Pons (tissue), 1 donor: ENCODE measurements at places on chromosomes 1 and 21.

- DNase-seq = no peak
These were observed 16.7 kb upstream of the COL6A2 start for GRCh38 chr21:46081022-46081861.

DNA sequence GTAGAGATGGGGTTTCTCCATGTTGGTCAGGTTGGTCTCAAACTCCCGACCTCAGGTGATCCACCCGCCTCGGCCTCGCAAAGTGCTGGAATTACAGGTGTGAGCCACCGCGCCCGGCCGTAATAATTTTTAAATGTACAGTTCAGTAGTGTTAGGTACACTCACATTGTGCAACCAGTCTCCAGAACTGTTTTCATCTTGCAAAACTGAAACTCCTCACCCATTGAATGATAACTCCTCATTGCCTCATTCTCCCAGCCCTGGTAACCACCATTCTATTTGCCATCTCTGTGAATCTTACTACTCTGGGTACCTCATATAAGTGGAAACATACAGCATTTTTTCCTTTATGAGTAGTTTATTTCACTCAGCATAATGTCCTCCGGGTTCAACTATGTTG, 3.4 kb downstream of the NLRP3 start:
- DNase-seq = no peak

DNA sequence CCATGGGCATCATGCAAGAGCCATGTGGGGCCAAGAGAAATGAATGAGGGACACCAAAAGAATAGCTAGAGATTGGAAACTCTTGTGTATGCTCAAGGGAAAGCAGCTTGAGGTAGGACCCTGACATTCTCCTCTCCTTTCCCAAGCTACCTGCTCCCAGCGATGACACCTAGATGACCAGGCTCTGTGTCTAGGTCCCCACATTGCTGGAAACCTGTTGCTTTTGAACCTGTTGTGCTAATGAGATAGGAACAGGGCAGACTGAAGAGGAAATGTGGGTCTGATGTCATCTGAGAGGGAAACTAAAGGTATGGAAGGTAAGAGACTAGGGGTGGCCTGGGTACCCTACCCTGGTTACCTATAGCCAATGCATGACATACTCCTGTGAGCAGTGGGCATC, 1.8 kb downstream of the FMOD start:
- no peak for DNase-seq

DNA sequence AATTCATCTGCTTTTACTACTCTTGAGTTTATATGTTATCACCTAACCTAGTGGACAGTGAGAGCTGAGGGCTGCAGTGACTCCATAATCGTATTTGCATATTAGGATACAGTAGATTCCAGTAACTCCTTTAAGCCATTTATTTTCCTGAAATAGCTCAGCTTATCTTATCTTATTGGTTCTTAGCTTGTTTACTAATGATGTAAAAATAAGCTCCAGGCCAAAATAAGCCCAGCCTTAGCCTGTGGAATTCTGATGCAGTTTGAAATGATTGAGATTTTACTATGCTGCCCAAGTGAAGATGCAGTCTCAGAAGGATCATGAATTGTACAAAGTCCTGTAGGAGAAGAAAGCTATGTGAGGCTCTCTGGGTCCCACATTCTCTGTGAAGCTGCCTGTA, 18.1 kb downstream of the ATP1A1 start:
- DNase-seq = no peak

DNA sequence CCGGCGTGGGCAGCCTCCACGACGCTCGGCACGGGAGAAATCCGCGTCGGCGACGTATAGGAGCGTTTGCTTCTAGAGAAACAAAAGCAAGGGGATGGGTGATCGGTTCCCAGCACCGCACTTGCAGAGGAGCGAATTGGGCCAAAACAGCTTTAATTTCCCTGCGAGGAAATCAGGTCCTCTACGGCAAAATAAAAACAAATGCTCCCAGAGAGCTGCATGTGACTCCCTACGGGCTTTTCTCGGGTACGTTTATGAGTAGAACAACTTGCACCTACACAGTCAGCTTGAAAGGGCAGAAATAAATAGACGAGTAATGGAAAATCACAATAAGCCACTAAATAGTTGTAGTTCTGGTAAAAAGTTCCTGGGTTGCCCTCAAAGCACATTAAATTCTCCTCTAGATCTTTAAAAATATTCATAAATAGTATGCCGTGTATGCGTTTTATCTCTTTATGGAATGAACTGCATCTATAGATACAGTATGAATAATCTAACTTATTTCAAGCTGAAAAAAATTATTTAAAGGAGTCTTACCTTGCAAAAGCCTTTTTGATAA, 1.2 kb downstream of the NHLH2 start:
- peak; percentile 37 for DNase-seq

GRCh38 chr1:172753964-172754363, 95.1 kb downstream of the FASLG start:
- no peak for DNase-seq

- no peak for DNase-seq
These were observed 25.6 kb upstream of the JUN start for GRCh38 chr1:58809325-58810010.

DNA sequence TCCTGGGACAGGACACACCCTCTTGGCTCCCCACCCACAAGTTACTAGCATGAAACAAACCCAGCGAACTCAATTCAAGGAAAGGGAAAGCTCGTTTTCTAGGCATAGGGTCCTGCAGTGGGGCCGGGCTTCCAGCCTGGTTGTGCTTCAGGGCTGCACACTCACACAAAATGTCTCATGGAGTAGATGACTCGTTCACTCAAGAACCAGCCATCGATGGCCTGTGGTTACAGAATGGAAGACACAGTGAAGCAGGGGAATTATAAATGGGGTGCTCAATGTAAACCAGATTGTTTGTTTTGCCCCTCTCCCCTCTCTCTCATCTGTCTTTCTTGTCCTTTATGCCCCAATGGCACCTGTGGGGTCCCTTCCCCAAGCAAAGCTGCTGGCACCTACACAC, 56.0 kb upstream of the COX20 start:
- DNase-seq = no peak
